ENCODE measurements at places on chromosomes 4 and X.

- DNase-seq, result no peak
These were observed 29.2 kb downstream of the CLRN2 start for GRCh38 chr4:17544205-17544604.

DNA sequence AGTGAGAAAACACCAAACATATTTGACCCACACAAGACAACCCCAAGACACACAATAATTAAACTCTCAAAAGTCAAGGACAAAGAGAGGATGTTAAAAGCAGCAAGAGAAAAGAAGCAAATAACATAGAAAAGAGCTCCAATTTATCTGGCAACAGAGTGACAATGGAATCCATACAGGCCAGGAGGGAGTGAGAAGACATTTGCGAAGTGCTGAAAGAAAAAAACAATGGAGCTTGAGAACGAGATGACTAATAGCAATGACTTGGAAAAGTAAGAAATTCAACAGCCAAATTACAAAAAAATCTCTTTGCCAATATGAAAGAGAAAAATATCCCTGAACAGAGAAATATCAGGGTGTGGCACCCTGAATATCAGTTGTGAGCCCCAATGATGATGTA, 61.6 kb downstream of the MAD2L1 start:
- no peak for DNase-seq

GRCh38 chr4:123478859-123479345, 82.3 kb downstream of the SPRY1 start:
- no peak for DNase-seq

DNA sequence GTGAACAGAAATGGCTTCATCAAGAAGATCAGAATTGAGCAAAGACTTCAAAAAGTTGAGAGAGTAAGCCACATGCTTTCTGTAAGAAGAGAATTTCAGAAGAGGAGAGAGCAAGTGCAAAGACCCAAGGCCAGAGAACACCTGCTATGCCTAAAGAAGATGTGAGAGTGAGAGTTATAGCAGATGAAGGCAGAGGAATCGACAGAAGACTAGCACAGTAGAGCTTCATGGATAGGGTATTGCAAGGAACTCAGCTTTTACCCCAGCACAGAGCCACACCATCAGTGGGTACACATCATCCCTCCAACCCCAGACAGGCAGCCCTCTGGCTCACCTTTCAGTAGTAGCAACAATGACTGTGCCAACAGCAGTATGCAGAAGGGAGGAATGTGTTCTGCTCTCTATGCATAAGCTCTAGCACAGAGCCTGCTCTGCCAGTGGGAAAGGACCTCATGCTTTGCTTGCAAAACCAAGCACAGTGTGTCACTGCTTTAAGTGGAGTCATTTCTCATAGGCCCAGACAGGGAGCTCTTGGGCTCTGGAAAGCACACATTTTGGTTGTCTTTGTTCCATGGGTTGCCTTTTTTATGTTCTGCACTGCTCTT, 318.6 kb downstream of the NAF1 start:
- DNase-seq, result no peak

GRCh38 chr4:145153181-145153903, 27.0 kb downstream of the OTUD4 start:
- no peak for DNase-seq

GRCh38 chr4:128241019-128241418, 46.6 kb downstream of the PGRMC2 start:
- DNase-seq, result no peak

DNA sequence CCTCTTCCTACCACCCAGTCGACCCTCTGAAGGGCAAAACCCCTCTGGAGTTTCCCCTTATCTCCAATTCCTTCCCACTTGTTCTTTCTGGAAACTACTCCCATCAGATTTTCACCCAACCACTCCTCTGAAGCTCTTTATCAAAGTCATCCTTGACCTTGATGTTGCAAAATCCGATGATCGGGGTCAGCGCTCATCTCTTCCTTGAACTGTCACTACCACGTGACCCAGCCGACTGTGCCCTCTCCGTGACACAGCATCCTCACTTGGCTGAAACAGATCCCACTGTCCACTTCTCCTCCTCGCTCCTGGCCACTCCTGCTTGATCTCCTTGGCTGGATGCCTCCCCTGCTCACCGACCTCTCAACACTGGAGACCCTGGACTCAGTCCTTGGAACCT, 1.1 kb downstream of the CFAP99 start:
- no peak for DNase-seq

DNA sequence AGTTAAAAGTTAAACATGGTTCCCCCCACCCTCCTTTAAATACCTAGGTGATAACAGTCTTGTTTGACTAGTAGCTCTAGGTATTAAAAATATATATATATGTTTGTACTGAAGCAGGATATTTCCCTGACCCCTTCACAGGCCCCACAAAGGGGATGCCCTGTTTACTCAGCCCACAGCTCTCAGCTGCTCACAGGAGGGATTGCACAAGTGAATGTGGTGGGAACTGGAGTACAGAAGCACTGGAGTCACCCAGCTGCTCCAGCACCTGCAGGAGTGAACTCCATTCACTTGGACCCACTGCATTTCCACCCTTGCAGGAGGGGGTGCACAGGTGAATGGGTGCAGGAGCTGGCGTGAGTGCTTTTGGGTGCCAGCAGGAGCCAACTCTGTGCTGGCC, 99.3 kb upstream of the TLR3 start:
- DNase-seq, result no peak

GRCh38 chrX:81174286-81174685, 27.4 kb downstream of the HMGN5 start:
- no peak for DNase-seq

DNA sequence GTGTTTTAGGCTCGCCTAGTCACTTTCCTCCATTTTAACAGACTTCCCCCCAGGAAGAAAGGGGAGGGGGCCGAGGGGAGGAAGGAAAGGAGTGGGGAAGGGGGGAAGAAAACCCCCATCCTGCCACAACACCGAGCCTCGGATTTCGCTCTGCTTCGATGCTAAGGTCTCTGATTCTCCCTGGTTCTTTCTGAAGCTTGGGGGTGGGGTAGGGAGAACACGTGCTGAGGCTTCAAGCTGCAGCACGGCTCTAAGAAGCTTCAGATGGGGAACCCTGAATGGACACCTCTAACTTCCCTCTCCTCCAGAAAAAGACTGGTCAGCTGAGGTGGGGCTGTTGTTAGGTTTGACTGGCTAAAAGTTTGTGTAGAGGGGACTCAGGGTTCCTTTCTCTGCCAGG, 61.8 kb downstream of the RHOH start:
- no peak for DNase-seq

DNA sequence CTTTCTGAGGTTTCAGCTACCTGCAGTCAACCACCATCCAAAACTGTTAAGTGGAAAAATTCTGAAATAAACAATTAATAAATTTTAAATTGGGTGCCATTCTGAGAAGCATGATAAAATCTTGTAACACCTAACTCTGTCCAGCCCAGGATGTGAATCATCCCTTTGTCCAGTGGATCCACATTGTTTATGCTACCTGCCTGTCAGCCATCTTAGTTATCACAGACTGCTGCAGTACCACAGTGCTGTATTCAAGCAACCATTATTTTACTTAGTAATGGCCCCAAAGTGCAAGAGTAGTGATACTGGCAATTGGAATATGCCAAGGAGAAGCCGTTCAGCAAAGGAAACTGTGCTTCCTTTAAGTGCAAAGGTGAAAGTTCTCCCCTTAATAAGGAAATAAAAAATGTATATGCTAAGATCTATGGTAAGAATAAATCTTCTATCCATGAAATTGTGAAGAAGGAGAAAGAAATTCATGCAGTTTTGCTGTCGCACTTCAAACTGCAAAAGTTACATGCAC, 20.6 kb downstream of the CAMK2D start:
- DNase-seq, result no peak

- no peak for DNase-seq
These were observed 33.1 kb downstream of the SLC10A7 start for GRCh38 chr4:146488495-146489174.

GRCh38 chrX:38599796-38600755, 38.7 kb downstream of the TSPAN7 start:
- DNase-seq, result no peak

- DNase-seq, result no peak
These were observed 355.0 kb upstream of the EMCN start for GRCh38 chr4:100872811-100873210.

- DNase-seq, result no peak
These were observed at the start of gene SLC6A8 for GRCh38 chrX:153687121-153688039. Gene SLC6A8, plus strand, starts transcription at chrX:153687926. Its CDS starts 649 bp downstream, at chrX:153688575.

- no peak for DNase-seq
These were observed 188.7 kb upstream of the TLL1 start for GRCh38 chr4:165684177-165684805.

DNA sequence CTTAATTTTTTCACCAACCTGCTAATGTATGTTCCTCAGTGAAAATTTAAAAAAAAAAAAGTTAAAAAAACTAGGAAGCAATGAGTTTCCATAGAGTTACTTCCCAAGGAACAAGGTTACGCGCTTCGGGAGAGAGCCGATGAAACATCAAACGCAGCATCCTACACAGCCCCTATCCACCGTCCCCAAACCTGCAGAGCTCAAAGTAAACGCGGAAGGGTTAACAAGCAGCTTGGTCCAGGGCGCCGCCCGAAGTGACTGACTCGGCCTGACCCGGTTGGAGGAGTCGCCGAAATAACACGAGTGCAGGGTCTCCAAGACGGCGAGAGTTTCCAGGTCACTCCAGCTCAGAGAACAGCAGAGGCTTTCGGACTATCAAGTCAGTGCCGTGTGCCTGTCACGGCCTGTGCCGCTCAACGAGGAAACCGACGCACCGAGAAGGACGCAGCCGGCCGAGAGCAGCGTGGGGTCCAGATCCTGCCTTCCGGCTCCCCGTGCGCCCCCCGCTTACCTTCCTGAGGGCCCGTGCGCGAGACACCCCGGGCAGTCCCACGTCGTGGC, 512 bp downstream of the NOP14 start:
- DNase-seq, result no peak

DNA sequence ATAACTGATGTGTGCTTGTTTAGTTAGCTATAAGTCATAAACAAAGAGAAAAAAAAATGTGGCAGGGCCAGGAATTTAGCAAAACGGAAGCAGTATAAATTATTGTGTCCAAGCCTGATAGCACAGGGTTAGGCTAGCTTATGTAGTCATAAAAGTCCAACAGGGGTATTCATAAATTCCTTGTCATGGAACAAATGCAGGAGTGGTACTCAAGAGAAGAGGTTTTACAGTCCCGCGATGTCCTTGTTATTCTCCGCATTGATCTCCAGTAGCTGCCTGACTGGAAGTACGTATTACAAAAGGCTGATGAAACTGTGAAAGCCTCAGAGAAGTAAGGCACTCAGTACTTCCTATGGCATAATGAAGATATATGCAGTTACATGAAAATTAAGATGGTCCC, 336.9 kb upstream of the TRAM1L1 start:
- no peak for DNase-seq

GRCh38 chr4:157591245-157591644, 370.7 kb downstream of the GRIA2 start:
- no peak for DNase-seq

- no peak for DNase-seq
These were observed 5.3 kb downstream of the PDE6B start for GRCh38 chr4:630656-631055.

GRCh38 chrX:50180073-50180940, 20.5 kb downstream of the AKAP4 start:
- DNase-seq, result no peak

- DNase-seq, result no peak
These were observed 46.6 kb upstream of the NWD2 start for GRCh38 chr4:37197899-37198298.

- DNase-seq, result no peak
These were observed 3.9 kb upstream of the KLHL8 start for GRCh38 chr4:87224141-87224923.

DNA sequence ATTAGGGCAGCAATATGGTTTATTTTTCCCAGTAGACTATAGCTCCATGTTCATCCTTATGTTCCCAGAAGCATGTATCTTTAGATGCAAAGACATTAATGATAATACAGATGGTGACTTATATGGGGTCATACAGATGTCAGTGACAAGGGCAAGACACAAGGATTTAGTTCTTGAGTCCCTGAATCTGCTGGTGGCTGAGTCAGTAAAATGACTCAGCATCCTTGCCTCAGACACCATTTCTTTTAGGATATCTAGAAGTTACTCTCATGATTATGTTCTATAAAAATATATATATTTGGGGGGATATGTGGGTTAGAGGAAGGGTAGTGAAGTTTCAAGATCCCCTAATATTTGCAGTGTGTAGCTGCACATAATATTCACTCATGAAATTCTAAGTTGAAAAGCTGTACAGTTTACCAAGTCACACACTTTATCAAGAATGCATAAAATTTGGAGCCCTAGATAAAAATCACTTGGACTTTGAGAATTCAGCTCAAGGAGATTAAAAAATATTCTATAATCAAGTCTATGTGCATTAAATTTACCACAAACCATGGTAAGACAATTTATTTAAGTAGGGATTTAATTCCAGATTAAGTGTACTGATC, 101.9 kb downstream of the LNX1 start:
- DNase-seq, result no peak

DNA sequence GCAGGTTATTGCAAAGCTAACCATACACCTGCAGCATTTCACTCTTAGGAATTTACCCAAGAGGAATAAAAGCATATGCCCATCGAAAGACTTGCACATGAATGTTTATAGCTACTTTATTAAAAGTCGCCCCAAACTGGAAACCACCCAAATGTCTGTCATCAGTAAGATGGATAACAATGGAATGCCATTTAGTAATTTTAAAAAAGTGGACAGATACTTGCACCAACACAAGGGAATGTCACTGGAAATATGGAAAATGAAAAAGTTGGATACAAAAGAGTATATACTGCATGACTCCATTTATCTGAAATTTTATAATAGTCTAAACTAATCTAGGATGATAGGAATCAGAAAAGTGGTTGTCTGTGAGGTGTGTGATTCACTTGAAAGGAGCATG, 12.9 kb downstream of the GK start:
- no peak for DNase-seq

DNA sequence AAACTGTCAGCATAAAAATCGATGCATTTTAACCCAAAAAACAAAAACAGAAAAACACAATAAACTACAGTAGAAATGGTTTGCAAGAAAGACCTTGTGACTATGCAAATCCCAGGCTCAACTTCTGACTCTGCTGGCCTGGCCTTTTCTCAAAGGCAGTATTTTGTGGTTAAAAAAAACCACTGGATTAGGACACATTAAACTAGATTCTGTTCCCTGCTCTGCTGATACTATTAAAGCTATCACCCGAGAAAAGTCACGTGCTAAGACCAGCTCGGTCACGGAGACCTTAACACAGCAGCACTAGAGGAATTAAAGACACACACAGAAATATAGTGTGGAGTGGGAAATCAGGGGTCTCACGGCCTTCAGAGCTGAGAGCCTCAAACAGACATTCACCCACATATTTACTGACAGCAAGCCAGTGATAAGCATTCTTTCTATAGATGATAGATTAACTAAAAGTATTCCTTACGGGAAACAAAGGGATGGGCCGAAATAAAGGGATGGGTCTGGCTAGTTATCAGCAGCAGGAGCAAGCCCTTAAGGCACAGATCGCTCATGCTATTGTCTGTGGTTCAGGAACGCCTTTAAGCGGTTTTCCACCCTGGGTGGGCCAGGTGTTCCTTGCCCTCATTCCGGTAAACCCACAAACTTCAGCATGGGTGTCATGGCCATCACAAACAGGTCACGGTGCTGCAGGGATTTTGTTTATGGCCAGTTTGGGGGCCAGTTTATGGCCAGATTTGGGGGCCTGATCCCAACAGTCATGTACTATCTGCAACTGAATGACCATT, 16.1 kb downstream of the CBR4 start:
- DNase-seq, result no peak

- DNase-seq, result no peak
These were observed 199.7 kb downstream of the HS6ST2 start for GRCh38 chrX:132758759-132759158.

GRCh38 chr4:6974138-6974848, 64.7 kb downstream of the TBC1D14 start:
- peak; percentile 63 for DNase-seq

- no peak for DNase-seq
These were observed 327.8 kb upstream of the CXorf51B start for GRCh38 chrX:146481735-146482134.
